ENCODE measurements at places on chromosomes 3 and 15.

GRCh38 chr3:56933803-56934202, 126.7 kb upstream of the SPATA12 start:
- DNase-seq: no peak

DNA sequence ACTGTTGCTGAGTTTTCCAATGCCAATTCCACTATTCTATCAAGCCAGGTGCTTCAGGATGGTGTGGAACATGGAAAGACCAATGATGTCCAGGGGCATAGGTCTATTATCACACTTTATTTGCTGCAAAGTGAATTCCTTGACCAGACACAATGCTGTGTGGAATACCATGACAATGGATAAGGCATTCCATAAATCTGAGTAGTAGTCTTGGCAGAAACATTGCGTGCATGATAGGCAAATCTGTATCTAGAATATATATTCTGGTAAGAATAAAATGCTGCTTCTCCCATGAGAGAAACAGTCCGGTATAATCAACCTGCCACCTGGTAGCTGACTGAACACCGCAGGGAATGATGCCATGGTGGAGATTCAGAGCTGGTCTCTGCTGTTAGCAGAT, 70.0 kb upstream of the ALDH1A3 start:
- DNase-seq: no peak

DNA sequence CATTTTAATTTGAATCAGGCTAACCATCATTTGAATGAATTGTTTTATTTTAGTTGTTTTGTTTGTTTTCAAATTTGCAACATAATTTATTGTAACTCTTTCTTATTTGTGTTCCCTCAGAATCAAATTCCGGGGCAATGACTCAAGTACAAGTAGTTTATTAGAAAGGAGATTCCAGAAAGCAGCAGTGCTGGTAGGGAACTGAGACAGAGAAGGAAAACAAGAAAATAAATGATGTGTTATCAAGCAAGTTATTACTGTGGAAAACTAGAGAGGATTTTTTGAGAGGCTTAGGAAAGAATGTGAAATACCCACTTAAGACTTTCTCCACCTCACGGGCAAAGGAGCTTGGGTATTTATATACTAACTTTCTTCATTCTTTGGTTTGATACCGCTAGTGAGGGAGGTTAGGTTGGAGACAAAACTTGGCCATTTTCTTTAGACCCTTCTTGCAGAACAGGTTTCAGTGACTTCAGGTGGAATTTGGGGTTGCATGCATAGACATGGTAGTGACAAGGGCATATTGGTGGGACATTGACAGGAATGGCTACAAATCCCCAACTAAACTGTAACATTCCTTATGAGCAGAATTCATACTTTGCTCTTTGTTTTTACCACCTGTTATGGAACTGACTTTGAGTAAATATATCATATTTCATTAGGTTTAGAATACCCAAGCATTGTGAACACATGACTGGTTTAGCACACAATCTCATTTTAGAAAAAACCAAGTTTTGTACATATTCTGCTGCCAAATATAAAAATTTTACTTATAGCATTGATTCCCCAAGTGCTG, 254.3 kb downstream of the ZBBX start:
- DNase-seq: no peak

DNA sequence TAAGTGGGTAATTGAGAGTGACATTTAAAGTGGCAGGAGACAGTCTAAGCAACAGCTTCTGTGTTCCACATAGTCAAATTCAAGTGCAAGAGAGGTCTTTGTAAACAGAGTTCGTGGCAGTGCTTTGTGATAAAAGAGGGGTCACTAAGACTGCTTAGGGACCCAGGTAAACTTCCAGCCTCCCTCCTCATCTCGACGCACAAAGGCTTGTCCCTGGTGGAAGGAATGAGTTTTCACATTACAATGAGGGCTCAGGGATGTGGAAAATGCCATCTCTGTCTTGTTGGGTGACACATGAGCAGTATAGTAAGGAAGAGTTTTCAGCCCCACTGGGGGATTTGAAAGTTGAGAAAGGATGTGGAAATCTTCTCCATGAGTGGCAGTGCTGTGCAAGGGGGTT, 7.3 kb downstream of the GMNC start:
- DNase-seq: no peak

DNA sequence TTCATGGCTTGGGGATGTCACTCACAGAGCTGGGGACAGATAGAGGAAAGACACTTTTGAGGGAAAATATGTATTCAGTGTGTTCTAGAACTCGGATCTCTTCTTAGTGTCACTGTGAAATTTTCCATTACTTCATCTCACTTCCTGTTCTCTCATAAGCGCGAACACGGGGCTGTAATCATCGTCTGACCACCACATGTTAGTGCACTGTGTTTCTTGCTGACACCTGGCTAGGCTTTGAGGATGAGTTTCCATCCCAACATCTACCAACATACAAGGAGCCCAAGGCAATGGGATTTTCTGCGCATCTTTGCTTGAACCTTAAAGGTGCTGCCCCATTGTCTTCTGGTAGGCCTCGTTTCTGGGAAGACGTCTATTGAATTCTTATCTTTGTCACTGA, 84.0 kb downstream of the LIPC start:
- DNase-seq: no peak

GRCh38 chr3:194894538-194894937, 208.9 kb downstream of the FAM43A start:
- DNase-seq: no peak

- DNase-seq: no peak
These were observed 49.5 kb downstream of the ARHGAP31 start for GRCh38 chr3:119343719-119344118.
